Right forelimb (tissue), 1 donor: ENCODE measurements at places on chromosomes 6 and 20.

DNA sequence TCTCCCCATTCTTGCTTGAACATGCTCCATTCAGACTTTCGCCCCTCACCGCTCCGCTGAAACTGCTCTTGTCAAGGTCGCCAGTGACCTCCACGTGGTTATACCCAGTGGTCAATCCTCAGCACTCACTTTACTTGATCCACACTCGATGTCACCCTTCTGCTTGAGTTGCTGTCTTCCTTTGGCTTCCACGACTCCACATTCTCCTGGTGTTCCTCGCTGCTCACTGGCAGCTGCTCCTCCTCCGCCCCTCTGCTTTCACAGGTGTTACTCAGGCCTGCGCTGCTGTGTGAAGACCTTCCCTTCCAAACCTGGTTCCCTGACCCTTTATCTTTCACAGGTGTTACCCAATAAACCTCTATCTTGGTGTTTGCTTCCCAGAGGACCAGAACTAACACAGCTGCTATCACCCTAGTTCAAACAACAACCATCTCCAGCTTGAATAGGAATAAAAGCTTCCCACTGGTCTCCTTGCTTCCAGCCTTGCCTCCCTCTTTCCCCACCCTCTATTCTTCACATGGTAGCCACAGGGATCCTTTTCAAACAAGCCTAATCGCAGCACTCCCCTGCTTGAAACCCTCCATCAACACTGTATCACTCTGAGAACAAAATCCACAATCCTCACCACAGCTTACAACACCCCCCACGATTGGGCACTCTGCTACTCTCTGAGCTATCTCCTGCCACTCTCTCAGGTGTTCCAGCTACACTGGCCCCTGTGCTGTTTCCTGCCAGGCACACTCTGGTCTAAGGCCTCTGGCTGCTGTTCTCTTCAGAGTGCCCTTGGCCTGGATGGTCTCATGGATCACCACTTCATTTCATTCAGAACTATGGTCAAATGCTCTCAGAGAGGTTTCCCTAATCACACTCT lies 10.7 kb downstream of the PPIL1 start:
- no peak for DNase-seq

GRCh38 chr6:93104195-93104817 lies 315.1 kb downstream of the EPHA7 start:
- no peak for DNase-seq

GRCh38 chr6:37653933-37654565 lies 43.6 kb downstream of the MDGA1 start:
- no peak for DNase-seq

DNA sequence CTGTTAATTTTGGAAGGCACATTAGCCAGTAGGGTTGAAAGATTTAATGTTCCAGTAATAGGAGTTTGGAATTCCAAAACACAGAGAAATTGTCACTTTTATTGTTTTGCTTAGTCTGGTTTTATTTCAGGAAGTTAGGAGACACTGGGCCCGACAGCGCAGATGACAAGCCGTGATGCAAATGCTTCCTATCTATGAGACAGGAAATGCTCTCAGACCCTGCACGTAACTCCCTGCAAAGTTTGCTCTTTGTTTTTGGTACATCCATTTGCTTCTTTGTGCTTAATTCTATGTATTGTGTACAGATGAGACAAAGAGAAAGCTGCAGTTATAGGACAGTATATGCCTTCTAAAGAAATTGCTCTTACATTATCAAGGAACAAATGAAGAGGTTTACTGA lies 201.6 kb upstream of the SGK1 start:
- DNase-seq, result no peak

- no peak for DNase-seq
These were observed 425.0 kb downstream of the COL12A1 start for GRCh38 chr6:74780831-74781230.

GRCh38 chr6:71460933-71461332 lies 172.3 kb downstream of the OGFRL1 start:
- DNase-seq, result no peak

- no peak for DNase-seq
These were observed 64.4 kb downstream of the CHMP4B start for GRCh38 chr20:33875534-33876026.

GRCh38 chr6:5328800-5329199 lies 67.5 kb downstream of the FARS2 start:
- no peak for DNase-seq

DNA sequence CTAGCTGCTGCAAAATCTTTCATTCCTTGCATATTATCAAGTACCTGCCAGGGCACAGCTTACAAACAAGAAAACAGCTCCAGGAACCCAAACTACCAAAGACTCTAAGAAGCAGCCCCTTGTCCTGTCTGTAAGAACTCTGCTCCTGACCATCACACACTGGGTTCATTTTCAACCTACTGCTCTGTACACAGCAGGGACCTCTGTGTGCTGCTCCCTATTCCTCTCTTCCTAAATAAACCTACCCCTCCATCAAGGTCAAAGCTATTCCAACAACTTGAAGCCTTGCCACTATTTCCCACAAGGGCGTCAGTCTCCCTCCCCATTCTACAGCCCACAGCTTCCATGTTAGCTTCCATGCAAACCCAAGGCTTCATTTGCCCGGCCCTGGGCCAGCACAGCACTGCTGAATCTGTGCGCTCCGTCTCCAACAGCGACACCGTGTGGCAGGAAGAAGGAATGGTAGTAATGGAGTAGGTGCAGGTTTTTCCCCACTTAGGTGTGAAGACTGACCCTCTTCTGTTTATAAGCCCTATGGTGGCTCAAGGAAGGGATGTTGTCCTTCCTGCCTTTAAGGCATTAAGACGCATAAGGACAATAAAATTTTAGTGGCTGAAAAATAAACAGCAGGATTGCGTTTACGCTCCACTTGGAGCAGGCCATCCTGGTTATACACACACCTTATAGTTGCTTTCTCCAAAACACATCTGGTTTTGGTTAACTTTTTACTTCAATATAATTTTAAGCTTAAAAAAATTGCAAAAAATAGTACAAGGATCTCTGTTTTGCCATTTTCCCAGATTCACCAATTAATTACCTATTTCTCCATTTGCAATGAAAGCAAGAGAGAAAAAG lies 115.2 kb upstream of the NXT1 start:
- peak; percentile 56 for DNase-seq

DNA sequence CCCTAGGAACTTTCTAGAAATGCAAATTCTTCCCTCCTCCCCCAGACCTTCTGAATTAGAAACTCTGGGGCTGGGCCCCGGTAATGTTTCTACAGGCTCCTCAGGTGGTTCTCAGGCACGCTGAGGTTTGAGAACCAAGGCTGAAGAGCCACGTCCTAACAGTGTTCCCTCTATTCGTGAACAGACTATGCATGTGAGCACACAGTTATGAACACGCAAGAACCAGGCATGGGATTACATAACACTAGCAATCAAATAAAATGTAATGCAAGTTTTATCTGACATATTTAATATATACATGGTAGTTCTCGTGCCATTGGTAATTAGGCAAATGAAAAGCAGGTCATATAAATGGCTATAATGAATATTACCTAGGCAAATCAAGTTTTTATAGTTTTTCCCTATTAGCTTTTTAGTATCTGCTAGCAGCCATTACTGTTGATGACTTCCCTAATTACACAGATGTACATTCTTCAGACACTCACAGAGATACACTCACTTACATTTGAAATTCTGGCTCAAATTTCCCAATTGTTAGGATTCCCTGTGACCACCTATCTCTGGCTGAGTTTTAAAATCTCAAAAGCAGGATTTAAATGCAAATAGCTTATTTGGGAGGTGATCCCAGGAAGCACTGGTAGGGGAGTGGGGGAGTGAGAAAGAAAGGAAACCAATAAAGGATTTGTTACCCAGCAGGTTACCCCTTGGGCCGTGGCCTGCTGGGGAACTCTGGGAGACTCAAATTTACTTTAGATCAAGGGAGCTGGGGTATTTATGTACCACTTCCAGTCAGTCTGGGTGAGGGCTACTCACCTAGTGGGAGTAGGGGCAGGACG lies 104.1 kb downstream of the TCP11 start:
- no peak for DNase-seq

- no peak for DNase-seq
These were observed 3.0 kb upstream of the SFTA2 start for GRCh38 chr6:30935018-30935417.

DNA sequence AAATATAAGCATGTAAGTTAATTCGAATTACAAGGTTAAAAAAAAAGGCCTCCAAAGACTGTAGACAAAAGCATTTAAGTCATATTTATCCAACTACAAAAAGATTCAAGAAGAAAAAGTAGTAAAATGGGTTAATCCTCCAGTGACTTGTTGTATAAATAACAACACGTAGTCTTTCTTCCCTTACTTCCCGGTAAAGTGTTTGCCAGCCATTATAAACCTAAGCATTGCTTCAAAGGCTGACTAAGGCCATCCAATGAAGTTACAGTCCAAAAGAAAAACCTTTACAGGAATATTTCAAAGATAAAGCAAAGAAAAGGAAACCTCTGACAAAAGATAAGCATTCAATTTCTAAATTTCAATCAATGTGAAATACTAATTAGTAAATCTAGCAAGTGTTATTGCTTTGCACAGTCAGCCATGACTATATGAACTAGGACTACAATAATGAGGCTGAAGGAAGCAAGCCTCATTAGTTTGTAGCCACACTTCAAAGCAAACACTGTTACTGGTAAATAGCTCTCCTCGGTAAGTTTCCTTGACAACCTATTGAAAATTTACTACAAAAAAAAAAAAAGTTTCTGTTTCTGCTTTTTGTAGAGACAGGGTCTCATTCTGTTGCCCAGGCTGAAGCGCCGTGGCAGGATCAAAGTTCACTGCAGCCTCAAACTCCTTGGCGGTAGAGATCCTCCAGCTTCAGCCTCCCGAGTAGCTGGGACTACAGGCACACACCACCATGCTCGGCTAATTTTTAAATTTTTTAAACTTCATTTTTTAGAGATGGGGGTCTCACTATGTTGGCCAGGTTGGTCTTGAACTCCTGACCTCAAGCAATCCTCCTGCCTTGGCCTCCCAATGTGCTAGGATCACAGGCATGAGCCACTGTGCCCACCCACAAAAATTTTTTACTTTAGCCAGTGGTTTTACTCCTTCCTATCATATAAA lies 46.0 kb downstream of the NUDT3 start:
- DNase-seq, result no peak

GRCh38 chr6:39338397-39338796 lies 15.9 kb upstream of the KCNK16 start:
- no peak for DNase-seq

DNA sequence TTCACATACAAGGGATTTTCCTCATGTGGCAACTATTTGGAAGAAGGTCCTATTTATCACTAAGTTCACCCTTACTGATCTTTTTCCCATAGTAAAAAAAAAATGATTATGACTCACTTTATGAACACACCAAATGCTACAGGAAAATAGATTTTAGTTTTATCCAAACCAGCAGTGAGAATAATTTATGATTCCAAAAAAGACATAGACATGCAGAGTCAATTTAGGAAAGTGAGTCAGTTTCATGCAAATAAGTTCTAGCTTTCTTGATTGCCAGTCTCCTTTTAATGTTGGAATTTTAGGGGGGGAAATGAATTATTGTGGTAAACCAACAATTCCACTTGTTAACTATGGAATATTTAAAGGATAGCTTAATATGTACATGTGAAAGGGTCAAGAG lies 64.0 kb upstream of the RNF146 start:
- no peak for DNase-seq

DNA sequence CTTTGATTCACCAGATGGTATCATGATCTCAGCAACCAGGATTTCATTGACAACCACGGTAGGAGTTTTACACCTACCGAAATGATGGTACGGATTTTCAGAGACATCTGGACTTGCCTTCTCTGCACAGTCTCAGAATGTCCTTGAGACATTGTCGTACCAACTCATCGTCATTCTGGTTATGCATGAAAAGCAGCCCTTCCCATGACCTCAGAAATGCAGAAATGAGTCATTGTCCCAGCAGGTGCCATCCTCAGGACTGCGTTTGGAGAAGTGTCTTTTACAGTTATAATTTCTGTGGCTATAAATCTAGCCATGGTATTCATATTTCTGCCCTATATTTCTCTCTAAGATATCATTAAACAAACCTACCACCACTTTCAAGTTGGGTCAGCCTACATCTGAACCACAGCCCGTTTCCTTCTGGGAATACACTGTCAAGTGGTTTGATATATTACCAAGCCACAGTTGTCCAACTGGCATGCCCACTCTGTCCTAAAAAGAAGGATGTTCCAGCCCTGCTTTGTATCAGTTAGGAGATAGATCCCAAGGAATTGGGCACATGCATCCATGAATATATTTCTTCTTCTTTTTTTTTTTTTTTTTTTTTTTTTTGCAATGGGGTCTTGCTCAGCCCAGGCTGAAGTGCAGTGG lies 7.5 kb upstream of the BFSP1 start:
- no peak for DNase-seq

GRCh38 chr20:51143652-51144051 lies 120.7 kb upstream of the KCNG1 start:
- no peak for DNase-seq

GRCh38 chr6:33717934-33718455 lies 6.5 kb upstream of the UQCC2 start:
- DNase-seq, result peak; percentile 77

GRCh38 chr6:160349020-160349441 lies 853 bp downstream of the SLC22A3 start:
- DNase-seq, result no peak

DNA sequence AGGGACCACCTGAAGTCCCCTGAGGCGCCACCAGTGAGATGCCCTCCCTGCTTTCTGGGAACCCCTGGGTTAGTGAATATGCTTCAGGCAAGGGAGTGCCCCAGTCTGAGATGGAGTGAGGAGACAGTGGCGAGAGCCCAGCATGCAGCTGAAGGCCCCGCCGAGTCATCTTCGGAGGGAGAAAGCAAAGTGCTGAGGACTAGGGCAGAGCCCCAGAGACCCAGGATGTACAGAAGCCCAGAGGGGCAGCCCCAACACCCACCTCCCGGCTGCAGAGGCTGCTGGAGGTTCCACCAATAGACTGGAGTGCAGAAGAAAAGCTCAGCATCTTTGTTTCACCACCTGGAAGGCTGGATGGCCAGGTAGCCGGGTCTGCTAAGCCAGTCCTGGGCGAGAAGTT lies 14.1 kb downstream of the ANKRD60 start:
- DNase-seq, result no peak

DNA sequence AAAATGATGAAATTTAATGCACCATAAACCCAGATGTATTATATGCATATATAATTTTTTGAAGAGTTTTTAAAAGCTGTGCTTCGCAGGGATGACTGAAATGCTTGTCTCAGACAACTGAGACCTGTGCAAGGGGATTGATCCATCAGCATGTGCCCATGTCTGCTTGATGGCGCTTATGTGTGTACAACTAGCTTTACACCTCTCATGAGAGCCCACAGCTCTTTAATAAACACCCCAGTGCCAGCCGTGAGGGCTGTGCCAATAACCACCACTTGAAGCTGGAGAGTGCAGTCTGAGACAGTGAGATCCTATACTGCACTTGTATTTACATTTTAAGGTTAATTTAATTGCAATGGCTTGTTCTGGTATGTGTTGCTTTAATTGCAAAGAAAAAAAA lies 225.5 kb downstream of the BCKDHB start:
- no peak for DNase-seq

GRCh38 chr20:31713312-31714273 lies 9.1 kb downstream of the BCL2L1 start:
- DNase-seq, result peak; percentile 74

DNA sequence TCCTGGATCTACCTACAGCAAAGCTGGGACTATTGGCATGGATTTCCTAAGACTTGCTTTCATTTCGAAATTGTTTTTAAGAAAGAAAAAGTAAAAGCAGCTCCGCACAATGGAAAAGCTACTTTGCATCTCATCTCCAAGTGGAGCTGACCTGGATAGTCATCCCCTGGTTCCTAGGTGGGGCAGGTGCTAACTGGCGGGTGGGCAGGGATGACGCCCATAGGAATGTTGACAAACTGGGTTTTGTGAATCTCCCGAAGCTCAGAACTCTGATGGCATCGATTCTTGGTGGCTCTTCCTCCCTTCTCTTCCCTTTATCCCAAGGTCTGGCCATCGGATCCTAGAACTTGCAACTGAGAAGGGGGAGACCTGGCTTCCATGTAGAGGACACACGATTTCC lies 12.4 kb upstream of the EZR start:
- no peak for DNase-seq
